ENCODE measurements at places on chromosomes 2 and 18.

- no peak for DNase-seq
Measured at GRCh38 chr2:43178055-43178598, 48.3 kb downstream of the ZFP36L2 start.

GRCh38 chr2:892892-893291 lies 57.8 kb upstream of the SNTG2 start:
- no peak for DNase-seq

DNA sequence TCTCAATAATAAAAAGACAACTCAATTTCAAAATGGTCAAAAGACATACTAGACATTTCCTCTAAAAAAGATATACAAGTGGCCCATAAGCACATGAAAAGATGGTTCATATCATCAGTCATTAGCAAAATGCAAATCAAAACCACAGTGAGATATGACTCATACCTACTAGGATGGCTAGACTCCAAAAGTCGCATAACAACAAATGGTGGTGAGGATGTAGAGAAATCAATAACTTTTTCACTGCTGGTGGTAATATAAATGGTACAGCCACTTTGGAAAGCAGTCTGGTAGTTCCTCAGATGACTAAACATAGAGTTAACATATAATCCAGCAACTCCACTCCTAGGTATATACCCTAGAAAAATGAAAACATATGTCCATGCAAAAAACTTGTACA lies 242.3 kb upstream of the NOL4 start:
- no peak for DNase-seq

DNA sequence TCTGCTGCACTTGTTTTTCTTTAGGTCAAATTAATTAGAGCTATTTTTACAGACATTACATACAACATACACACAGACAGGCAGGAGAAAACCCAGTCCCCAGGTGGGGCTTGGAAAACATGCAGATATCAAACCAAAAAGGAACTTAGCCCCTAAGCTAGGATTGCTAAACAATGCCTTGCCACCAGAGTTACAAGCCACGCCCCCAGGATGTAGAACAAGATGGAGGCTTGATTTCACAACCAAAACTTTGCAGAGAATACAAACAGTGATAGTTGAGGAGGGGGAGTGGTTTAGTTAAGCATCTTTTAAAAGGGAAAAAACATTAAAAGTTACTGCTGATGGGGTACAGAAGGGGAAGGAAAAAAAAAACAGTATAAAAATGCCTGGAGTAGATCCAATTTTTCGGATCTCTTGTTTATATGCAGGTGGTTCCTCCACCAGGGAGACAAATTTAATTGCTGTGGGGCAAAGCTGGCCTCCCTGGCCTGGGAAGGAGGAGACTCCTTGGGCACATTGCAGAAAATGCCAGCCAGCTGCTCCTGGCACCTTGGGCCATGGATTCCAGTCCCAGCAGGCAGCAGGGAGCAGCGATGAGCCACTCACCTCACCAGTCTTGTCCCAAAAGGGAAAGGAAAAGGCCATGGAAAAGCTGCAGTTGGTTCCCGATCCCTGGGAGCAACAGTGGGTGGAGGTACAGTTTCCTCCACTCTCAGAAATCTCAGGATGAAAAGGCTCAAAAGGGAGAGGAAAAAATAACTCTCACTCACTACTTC lies 348.4 kb upstream of the REG3G start:
- no peak for DNase-seq

- DNase-seq = no peak
Measured at GRCh38 chr2:19688059-19688458, 213.7 kb downstream of the TTC32 start.

DNA sequence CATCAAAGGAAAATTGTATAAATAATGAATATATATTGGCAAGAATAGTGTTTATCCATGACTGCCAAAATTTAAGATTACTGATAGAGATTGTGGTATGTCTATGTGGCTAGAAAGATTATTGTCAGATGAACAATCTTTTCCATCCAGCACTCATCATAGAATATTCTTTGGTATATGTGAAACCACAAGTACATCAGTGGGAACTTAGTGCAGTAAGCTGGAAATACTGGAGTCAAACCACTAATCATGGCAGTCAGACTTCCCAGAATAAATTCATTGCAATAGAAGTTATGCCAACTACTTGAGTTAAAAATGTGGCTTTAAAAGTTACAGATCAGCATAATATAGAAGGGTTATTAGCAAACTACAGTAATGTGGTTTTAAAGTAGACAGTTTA lies 310.3 kb downstream of the GULP1 start:
- no peak for DNase-seq

DNA sequence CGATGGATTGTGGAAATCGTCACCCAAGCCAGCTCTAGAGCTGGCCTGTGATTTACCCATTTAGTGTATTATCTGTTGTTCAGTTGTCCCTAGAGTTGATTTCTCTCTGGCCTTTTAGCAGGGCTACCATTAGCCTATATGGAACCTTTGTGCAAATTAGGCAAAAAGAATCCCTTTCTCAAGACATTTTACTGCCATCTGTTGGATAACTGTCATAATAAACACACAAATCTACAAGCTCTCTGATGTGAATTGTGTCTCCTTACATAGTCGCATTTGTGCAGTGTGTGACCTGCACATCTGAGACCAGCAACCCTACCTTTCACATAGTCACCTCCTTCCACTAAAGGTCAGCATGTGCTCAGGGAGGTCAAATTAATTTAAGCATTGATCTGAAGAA lies 34.0 kb downstream of the LOXHD1 start:
- no peak for DNase-seq

DNA sequence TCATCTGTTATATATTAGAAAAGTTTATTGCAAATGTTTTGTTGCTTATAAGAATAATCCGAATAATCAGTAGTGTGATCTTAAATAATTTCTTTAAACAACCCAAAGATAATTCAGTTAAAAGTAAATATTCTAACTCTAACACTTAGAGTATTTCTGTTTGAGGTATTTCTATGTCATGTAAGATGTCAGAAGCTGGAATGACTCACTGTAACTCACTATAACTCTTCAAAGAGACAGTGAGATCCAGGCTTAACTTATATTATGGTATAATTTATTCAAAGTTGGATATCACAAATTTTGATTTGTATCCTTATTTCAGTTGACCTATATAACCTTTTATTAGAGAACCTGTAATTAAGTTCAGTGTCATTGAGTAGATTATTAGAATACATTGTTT lies 6.9 kb downstream of the MBD5 start:
- no peak for DNase-seq

DNA sequence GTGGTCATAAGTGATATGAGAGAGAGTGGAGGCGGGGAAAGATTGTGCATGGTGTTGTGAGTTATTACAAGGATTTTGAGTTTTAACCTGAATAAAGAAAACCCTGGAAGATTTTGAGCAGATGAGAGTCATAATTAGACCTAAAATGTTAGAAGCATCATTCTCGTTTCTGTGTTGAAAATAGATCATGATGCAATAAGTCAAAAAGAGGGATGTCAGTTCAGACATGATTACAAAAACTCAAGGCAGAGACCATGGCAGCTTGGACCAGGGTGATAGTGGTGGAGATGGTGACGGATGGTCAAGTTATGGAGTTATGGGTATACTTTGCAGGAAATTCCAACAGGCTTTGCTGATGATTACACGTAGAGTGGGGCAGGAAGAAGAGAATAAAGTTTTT lies 267.2 kb downstream of the CDH20 start:
- no peak for DNase-seq

- DNase-seq = no peak
Measured at GRCh38 chr2:84861539-84861938, 19.3 kb downstream of the TRABD2A start.

- DNase-seq = no peak
Measured at GRCh38 chr2:160431441-160431840, 62.2 kb downstream of the RBMS1 start.

GRCh38 chr2:84969511-84970209 lies 1.3 kb upstream of the KCMF1 start:
- no peak for DNase-seq

DNA sequence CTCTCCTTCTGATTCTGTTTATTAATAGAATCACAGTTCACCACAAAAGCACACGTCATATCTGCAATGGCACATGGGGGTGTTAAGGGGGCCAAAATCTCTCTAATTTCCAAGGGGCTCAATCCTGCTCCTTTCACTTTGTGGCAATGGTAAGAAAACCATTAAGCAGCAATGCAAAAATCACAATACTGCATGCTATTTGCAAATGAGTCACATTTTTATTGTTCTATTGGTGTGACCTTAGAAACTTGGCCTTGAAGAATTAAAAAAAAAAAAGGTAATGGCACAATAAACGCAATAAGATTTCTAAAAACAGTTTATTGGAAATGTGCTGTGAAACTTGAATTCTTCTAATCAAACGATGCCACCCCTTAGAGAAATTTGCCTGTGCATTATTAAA lies 251.5 kb downstream of the ZNF521 start:
- DNase-seq = no peak

GRCh38 chr18:13279181-13280069 lies 60.9 kb downstream of the LDLRAD4 start:
- no peak for DNase-seq

GRCh38 chr2:216651351-216651881 lies 18.2 kb downstream of the IGFBP2 start:
- DNase-seq = no peak

GRCh38 chr18:28116461-28116860 lies 60.5 kb downstream of the CDH2 start:
- DNase-seq = no peak

- DNase-seq = no peak
Measured at GRCh38 chr2:159882130-159882745, 84.2 kb upstream of the CD302 start.

DNA sequence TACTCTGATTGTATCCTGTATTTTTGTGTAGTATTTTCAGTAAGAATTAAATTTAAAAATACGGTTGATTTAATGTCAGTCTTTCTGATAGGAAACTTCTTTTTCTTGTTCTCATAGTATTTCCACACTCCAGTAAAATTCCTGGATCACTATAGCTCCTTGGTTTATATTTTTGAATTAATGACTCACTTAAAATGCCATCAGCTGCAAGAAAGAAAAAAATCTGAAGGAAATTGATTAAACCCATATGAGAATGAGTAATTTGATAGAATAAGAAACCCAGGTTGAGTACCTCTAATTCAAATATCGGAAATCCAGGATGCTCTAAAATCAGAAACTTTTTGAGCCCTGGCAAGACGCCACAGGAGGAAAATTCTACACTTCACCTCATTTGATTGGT lies 186.8 kb upstream of the RND3 start:
- DNase-seq = no peak

DNA sequence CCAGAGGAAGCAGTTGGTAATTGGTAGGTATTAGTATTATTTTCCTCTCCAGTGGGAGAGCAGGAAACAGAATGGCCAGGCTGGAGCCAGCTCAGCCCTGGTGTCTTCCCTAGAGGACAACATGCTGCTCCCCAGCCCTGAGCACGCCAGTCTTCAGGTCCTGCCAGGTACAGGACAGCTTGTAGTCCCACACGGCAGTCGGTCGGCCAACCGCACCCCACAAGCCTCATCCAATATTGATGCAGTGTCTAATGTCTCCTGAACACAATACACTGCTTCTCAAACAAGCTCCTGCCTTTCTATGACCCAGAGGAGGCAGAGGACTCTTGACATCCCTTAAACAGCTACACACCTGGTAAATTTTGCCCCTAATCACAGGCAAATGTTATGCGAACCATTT lies 71.0 kb upstream of the PPP1CB start:
- DNase-seq = no peak

DNA sequence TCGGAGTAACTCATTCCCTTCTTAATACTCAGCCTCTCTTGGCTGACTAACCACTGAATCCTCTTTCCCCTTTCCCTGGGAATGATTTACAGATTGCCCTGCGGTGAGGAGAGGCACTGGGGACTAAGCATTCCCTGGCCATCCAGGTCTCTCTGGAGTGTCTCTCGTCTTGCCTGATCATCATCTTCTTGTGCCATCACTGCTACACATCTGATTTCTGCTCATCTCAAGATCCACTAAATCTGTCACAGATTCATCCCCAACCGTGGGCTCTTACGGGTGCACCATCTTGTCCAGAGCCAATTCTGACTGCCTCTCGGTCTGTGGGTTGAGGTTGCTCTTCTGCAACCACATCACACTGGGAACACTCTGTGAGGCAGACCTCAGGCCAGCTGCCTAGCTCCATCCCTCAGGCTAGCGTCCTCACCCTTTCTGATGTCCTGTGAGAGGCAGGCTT lies 12.0 kb downstream of the SFTPB start:
- DNase-seq = no peak

DNA sequence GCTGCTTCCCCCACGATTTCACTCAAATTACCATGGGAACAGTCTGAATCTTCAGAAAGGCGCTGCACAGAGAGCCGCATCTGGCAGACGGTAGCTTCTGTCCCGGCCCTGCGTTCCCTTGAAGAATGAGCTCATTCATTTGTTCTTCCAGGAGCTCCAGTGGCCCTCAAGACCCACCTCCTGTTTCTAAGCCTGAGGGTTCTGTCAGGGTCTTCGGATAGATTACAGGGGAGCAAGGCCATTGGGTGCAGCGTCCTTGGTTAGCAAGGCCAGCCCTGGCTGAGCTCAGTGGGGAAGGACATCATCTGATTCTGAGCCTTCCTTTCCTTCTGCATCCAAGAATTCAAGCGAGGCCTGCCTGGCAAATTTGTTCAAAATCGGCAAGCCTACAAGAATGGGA lies 111.9 kb downstream of the PDCL3 start:
- no peak for DNase-seq

DNA sequence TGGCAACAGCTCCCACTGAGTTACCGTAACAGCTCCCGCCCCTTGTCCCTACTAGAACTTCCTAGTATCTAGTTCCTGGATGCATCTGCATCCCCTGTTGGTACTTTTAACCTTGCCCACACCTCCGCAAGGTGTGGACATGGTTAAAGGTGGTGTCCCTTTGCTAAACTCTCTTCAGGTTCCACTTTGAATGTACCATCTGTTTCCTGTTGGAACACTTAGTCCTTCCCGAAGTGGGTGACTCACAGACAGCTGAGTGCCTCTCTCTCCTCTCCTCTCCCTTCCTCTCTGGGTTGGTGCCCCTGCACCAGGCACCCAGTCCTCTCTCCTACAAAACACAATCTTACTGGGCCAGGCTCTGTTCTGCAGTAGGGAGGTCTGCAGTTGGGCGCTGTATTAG lies 19.6 kb upstream of the REL start:
- no peak for DNase-seq

DNA sequence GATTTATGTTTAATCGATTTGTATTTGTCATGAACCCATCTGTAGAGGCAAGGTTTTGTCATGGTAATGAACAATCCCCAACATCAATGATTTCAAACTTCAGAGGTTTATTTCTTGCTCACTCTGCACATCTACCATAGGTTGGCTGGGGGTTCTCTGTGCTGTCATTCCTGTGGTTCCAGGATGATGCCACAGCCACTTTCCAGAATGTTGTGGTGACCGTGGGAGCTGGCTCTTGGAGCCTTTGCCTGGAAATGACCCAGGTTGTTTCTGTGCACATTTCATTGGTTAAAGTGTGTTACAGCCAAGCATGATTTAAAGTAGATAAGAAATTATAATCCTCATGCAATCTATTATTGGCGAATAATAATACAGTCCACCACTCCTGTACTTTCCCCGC lies 28.2 kb upstream of the EPAS1 start:
- DNase-seq = no peak

Data from LoVo (cell line).